K562 (cell line): ENCODE measurements at places on chromosomes 4 and X.

DNA sequence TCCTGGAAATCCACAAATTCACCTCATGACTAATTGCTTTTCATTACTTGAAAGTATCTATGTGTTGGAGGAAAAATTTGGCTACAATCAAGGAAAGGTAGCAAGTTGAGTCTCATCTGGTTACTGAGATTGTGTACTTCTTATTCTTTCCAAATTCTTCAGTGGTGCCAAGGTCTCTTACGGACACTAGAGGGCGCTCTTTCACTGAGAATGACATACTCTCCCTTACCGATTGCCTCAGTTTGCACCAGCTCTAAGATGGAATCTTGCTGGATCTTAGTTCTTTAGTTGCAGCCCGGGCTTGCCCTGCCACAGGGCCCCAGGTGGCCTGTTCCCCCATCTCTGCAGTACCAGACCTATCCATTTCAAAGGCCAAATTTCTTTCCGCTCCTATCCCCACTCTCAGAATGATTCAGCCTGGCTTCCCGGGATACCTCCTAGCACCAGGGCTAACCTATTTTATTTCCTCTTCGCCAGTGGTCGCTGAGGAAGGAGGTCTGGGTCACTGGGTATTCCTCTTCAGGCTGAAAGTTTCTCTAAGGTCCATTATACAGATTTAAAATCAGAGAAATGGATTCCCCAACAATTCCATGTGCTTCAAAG is 24.6 kb upstream of the GPR50 start:
- peak; percentile 46 for DNase-seq

DNA sequence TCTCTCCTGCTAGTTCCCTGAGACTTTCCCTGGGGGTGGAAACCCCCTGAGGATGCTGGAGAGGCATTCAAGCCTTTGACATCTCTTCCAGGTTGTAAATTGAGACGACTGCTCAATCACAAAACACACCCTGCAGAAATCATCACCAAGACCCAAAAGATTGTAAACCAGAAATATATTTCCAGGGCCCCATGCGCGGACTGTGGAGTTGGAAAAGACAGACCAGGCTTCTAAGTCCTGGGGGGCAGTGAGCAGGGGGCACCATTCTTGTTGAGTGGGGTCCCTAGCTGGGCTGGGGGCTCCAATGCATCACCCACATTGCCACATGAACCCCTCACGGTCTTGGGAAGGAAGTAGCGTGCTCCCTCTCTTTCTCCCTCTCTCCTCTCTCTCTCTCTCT is 87.9 kb upstream of the C4orf50 start:
- no peak for DNase-seq

- no peak for DNase-seq
These were observed 20.6 kb upstream of the APELA start for GRCh38 chr4:164856396-164856795.

DNA sequence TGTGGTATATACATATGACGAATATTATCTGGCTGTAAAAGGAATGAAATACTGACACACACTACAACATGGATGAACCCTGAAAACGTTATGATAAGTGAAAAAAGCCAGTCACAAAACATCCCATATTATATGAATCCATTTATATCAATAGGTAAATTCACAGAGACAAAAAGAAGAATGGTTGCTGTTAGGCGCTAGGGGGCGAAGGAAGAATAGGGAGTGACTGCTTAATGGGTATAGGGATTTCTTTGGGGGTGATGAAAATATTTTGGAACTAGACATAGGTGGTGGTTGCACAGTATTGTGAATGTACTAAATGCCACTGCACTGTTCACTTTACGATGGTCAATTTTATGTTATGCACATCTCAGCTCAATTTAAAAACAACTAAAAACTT is 96.4 kb upstream of the EGFL6 start:
- no peak for DNase-seq

DNA sequence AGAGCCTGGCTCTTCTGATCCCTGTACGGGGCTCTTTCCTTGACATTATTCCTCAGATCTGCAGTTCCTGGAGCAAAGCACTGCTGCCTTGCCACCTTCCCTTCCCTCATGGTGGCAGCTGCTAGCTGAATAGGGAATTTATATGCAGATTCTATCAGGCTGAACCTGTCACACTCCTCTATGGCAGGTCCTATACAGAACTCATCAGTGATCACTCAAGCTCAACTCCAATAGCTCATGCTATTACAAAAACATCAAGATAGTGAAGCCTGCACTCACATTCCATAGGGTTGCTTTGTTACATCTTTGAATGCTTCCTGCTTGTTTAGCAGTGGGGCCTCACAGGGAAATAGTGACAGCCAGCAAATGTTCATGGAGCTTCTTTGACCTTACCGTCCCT is 71.7 kb downstream of the SLC2A9 start:
- no peak for DNase-seq

GRCh38 chr4:25154594-25155265 is 5.5 kb downstream of the SEPSECS start:
- DNase-seq = no peak

DNA sequence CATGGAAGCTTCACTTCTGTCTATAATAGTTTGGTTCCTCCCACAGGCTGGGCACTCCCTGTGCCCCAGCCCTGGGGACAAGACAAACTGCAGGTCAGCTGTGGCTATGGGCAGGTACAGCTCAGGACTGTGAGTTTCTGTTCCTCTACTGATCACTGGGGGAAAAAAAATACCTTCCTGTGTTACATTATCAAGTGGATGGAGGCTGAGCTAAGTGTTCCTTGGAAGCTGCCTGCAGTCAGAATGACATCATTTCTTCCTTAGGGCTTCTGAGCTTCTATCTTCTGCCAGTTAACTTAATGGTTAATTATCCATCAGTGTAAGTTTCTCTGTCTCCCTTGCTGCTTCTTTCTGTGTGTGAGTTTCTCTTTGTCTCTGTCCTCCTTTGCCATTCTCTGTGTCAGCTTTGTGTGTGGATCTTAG is 4.6 kb downstream of the RAB33A start:
- DNase-seq = no peak

DNA sequence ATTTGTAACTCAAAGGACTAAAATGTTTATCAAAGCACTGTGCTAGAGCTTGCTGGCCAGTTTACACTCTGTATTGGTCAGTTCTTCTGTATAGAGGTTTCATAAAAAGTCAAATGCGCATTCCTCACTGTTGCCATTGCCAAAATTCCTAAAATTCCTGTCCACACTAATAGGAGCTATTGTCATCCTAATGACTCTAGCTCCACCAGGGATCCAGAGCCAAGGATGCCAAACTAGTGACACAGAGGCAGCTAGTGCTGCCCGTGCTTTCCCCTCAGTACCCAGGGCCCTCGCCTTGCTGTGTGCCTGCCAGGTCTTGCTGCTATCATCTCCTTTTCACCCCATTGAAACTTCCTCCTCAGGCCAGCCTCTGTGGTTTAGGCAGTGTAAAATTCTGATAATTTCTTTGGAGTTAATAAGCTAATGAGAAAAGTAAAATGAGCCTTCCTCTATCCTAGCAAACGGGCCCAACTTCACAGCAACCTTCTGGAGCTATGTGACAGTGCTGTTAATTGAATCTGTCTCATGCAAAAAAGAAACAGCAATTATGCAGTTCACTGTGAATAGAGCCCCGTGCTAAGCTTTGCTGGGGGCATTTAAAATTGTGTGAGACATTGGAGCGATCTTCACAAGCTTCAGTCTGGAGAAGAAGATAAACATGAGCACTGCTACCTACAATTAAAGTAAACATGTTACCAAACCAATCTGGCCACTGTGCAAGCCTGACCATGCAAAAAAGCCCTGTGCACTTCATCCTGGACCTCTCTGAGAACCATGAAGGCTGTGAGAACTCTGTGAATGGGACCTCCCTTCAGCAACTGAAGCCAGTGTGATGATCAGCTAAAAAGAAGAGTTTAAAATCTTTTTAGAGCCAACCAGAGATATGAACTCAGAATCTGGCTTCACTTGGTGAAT is 43.1 kb upstream of the FGF2 start:
- no peak for DNase-seq

DNA sequence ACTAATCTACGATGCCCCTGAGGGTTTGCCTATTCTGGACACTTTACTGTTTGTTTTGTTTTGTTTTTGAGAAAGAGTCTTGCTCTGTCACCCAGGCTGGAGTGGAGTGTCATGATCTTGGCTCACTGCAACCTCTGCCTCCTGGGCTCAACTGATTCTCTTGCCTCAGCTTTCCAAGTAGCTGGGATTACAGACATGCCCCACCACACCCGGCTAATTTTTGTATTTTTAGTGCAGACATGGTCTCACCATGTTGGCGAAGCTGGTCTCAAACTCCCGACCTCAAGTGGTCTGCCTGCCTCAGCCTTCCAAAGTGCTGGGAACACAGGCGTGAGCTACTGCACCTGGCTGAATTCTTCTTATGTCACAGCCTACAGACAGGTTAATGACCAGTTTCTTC is 70.7 kb downstream of the MFAP3L start:
- DNase-seq = no peak

GRCh38 chrX:150623583-150623982 is 55.2 kb downstream of the MTM1 start:
- no peak for DNase-seq

- no peak for DNase-seq
These were observed 1399.1 kb upstream of the PCDH7 start for GRCh38 chr4:29320947-29321620.

- DNase-seq = no peak
These were observed 61.8 kb downstream of the MAGED1 start for GRCh38 chrX:51955200-51955599.

DNA sequence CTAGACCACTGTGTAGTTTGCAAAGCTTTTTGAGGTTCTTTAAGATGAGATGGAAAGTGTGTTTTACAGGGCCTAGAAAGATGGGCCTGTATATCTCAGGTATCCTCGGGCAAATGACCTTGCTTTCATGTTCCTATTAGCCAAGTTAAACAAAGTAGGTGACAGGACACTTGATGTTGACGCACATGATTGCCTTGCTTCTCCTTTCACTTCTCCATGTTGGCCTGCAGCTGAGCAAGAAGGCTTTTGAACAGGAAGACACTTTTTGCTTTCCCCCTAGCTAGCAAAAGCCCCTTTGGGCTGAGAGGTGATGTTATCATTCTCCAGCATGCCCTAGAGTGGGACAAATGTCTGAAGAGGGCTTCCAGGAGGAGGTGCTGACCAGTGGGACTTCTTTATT is 202.1 kb downstream of the GPC3 start:
- no peak for DNase-seq

DNA sequence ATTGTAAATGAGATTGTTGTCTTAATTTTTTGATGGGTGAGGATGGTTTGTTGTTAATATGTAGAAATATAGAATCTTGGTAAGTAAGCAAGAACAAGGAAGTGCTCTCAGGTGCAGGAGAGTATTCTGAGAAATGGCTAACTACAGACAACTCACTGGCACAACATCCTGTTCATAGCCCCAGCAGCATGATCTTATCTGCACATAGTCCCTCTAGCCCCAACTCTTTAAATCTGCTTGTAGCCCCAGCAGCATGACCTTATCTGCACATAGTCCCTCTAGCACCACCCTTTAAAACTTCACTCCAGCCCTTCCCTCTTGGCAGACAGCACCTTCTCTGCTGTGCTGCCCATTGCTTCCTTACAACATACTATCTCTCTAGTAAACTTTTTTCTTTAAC is 1957.1 kb upstream of the ADGRL3 start:
- no peak for DNase-seq

DNA sequence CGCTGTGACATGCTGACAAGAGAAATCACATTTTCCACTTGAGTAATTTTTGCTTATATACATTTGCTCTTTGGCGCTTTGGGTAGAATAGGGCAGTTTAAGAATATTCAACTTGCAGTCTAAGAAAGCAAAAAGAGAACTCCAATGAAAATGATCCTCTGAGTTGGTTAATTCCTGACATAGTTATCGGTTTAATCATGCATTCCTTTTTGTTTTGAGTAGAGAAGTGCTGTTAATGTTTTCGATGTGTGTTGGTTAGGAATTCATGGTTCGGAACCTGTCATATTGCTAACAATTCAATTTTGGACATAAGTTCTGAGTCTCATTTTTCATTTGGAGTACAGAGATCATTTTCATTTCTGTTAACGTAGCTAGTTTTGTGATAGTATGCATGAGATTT is 700.6 kb upstream of the PITX2 start:
- DNase-seq = no peak

GRCh38 chr4:184389978-184390900 is 84.1 kb downstream of the IRF2 start:
- DNase-seq = no peak

GRCh38 chrX:19839770-19840254 is 47.6 kb downstream of the SH3KBP1 start:
- DNase-seq = no peak

GRCh38 chrX:22389556-22390179 is 117.0 kb downstream of the CBLL2 start:
- no peak for DNase-seq

DNA sequence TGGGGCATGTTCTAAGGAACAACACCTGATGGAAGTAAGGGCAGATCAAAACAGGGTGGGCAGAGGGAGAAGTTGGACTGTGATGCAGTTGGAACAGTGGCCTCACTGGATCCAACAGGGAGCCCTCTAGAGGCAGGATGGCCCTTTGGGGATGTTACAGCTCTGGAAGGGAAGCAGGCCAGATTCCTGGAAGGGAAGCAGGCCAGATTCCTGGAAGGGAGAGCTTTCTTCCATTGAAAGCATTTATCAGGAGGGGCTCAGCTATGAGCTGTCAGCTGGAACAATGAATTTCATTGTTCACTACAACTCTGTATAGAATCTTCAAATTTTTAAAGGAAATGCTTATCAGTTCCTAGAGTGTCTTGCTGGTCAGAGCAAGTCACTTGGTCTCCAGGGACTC is 17.7 kb downstream of the IL15 start:
- DNase-seq = no peak

DNA sequence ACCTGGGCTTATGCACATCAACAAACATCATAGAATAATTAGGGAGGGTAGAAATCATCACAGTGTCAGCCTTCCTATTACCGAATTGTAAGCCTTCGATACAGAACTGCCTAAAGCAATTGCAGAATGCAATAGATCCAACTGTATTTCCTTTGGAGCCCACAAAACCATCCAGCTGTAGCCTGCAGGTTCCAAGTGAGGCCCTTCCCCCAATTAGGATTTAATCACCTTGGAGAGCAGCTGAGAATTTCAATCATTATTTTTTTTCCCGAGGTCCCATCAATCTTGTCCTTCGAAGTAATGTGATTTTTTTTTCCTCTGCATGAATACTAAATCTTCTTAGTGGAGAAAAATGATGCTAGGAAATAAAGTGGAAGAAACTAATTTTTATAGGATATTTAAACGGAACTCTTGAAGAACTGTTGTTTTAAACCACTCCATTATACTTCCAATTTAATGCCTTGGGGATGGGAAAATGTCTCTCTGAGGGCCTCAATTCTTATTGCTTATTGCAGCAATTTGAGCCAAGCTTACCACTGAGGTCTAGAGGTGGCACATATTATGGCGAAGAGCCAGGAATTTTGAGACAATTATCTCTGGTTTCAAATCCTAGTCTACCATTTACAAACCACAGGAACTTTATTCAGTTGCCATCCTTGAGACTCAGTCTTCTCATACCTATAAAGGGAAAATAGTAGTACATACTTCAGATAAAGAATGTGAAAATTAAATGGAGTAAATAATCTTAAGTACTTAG is 953.4 kb upstream of the IGFBP7 start:
- DNase-seq = no peak

- no peak for DNase-seq
These were observed 78.4 kb downstream of the HPRT1 start for GRCh38 chrX:134538316-134538715.
